GM10248 (cell line): ENCODE measurements at places on chromosomes 7 and 10.
A peak's percentile ranks its signal among the peaks of the same experiment; 100 is the strongest.

GRCh38 chr10:79453392-79453791 is 8.0 kb upstream of the ZCCHC24 start:
- no peak for DNase-seq

- no peak for DNase-seq
Measured at GRCh38 chr10:24331457-24331856, 122.5 kb downstream of the KIAA1217 start.

DNA sequence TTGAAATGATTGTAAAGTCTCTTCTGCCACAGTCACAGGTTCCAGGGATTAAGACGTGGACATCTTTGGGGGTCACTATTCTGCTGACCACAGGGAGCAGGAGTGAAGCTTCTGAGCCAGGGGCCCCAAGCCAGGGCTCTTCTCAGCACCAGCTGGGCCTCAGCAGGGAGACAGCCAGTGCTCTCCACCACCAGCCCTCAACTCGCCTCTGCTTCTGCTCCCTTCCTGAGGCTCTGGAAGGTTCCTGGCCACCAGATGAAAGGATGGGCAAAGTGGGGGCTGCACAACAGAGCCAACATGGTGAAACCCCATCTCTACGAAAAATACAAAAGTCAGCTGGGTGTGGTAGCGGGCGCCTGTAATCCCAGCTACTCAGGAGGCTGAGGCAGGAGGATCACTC is 11.2 kb upstream of the CRYGN start:
- DNase-seq, result no peak

GRCh38 chr10:60209874-60210570 is 179.7 kb downstream of the ANK3 start:
- no peak for DNase-seq

DNA sequence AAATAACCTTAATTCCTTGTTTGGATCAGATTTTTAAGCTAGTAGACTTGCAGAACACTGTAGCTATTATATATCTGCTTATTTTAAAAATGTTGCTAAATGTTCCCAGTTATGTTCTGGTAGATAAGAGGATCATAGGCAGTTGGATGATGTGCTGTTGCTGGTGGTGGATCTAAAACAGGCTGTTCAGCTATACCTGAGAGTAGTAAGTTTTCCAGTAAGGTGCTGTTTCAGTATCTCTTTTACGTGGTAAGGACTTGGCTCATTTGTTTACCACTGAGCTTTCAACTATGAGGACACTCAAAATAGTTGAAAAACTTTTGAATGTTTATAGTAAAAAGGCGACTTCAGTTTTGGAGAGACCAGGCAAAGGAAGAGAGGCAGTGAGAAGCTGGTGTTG is 180.9 kb downstream of the CDK14 start:
- DNase-seq, result peak; percentile 38

DNA sequence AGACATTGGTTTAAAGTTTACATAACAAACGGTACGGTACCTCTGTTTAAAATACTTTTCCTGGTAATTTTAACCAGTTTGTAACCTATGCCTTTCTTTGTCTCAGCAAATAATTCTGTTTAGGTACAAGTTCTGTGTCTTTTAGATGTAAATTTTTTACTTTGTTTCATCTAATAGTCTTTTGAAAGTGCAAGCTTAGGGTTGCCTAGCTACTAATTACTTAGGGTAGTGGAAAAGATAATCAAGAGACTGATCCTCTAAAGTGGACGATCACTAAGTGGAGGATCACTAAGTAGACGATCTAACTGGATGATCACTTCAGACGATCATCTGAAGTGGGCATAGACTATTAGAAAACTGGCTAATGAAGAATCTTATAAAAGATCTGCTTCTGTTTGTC is 16.1 kb upstream of the FKBP9 start:
- no peak for DNase-seq

DNA sequence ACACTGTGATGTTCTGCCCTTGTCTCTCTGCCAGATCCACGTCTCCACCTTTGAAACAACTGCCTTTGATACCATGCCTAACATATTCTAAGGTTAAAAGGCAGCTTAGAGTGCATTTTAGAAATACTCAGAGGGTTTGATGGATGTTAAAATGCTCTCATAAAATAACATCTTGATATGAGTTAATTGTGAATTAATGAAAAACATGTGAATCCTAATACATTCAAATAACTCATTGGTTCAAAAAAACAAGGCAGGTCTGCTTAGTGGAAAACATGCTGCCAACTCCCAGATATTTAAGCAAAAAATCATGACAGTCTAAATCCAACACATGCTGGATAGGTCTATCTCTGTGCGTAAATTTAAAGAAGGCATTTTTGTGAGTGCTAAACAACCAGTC is 291.8 kb downstream of the AHR start:
- no peak for DNase-seq

DNA sequence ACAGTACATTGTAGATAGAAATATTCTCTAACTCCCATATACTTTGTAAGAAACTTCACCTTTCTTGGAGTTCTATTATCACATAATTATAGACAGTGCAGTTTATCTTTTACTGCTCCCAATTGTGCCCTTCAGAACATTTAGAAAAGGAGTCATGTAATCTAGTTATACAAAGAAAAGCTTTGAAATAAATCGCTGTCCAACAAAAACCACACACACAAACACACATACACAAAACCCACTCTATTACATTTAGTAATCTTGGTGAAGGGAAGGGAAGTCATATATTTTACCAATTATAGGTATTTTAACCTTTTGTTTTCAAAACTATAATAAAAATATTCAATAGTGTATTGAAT is 26.9 kb downstream of the ARL4A start:
- no peak for DNase-seq

DNA sequence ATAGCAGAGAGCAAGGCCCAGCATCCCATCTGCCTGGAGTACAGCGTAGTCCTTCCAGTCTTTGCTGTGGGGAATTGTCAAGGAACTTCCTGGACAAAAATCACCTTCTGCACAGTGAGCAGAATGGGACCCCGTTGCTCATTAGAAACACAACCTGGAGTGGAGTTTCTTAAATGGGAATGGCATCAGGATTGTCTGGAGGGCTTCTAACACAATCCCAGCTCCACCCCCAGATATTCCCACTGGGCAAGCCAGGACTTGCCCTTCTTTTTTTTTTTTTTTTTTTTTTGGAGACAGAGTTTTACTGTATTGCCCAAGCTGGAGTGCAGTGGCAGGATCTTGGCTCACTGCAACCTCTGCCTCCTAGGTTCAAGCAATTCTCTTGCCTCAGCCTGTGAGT is 356.4 kb downstream of the GALNT17 start:
- no peak for DNase-seq

DNA sequence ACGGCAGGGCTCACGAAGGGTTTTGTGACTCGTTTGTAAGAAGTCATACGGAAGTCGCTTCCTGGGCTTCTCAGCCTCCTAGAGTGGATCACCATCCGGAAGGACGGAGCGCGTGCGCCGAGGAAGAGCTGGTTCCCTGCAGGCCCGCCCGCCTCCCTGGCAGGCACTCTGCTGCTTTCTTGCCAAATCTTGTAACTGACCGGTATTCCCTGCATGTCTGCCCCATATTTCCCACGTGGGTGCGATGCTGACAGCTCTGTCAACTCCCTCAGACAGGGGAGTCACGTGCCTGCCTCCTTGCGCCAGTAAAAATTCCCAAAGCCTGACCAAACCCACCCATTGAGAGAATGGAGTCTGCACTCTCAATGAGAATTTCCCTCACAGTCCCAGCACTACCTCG is 12.7 kb downstream of the SHH start:
- no peak for DNase-seq

- no peak for DNase-seq
Measured at GRCh38 chr7:149635561-149636329, 137.6 kb downstream of the ZNF467 start.

- no peak for DNase-seq
Measured at GRCh38 chr10:114663626-114664025, 5.6 kb upstream of the ABLIM1 start.

DNA sequence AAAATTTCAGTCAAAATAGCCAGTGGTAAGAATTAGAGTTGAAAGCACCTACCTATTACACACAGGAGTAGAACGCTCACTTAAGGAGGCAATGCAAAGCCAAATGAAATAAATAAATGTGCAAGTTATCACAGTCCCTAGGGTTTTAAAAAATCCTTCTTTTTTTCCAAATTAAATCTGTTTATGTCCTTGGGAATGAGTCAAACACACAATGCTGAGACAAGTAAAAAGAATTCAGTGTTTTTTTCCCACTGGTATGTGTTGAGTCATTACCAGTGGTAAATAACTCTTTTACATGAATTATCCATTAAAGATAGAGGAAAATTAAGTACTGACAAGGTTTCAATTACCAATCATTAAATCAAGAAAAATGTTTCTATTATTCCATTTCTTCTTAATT is 438.6 kb downstream of the TNS3 start:
- no peak for DNase-seq

GRCh38 chr10:1374511-1375345 is 318.5 kb downstream of the WDR37 start:
- DNase-seq, result no peak

DNA sequence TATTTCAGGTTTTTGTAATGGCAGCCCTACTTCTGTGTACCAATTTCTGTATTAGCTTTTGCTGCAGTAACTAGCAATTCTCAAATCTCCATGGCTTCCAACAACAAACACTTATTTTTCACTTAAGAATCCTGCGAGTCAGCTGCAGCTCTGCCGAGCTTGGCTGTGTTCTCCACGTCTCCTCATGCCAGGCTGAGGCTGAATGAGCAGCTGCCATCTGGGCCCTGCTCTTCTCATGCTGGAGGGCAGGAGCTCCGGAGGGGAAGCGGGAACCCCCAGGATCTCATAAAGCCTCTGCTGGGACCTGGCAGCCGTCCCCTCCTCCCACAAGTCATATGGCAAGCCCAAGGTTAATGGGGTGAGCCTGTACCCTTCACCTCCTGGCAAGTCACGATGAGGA is 591.1 kb downstream of the SDK1 start:
- no peak for DNase-seq

DNA sequence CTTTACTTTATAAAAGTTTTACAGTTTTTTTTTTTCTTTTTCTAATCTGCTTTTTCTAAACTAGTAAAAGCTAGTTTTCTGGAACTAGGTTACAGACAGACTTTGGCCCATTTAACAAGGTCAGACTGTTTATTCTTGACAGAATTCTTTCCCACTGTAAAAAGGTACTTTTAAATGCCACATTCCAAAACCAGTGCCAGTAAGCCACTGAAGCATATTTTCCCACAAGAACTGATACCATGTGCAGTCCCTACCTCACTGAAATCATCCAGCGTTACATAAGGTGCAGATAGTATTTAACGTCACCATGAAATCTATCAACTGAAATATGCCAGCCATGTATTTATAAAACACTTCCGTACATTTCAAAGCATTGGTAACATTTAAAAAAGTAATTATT is 121.6 kb downstream of the CDK6 start:
- no peak for DNase-seq

DNA sequence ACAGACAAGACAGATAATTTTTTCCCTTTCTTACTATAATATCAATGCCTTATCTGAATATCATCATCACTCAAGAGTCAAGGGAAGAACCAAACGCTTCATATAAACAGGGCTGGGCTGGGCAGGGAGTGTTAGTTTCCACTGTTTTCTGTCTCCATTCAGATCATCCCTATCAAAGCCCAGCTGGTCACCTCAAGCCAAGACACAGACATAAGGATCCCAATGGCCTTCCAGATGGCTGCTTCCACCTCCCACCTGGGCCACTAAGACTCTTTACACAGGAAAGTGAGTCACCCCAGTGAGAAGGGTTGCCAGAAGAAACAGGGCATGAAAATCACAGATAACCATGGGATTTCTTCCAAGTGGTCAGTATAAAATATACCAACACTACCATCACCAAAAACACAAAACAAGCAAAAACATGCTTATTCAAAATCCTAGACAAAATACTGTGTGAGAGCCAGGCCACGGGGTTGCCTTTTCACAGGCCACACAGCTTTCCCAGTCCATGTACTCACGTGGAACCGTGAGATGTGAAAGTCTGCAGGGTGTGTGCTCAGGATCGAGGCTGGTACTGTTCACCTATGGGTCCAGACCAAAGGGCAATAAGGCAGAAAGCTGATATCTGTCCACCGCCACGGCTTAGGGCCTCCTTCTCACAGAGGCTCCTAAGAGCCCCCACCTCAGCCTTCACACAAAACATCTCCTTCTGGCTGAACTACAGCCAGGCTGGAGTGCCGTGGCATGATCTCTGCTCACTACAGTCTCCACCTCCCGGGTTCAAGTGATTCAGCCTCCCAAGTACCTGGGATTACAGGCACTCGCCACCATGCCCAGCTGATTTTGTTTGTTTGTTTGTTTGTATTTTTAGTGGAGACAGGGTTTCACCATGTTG is 5.7 kb downstream of the PRSS1 start:
- DNase-seq, result no peak

DNA sequence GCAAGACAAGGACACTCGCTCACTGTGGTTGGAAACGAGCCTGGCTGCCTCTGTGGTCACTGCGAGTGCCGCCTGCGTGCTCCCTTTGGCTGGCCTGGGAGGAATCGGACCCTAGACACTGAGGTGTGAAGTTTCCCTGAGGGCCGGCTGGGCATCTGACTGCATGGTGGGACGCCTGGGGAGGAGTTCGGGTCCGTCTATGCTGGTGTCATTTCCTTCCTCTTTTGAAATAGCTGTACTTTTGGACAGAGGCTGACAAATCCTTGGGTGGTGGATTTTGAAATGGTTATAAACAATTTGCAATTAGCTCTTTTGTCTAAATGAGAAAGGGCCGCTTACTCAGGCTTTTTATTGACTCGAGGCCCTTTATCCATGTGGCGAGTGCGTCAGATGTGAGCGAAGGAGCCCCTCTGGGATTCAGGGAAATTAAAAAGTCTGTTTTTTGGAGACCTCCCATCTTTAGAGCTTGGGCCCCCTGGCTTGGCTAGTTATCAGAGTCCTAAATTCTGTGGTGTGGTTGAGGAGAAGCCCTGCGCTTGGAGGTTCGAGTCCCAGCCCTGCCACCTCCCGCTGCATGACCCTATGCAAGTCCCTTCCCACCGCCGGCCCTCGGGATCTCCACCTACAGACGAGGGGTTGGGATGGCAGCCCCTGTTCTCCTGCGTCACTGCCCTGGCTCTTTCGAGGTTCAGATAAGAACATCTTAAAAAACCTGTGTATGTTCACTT is 147.1 kb downstream of the RGS10 start:
- peak; percentile 67 for DNase-seq

DNA sequence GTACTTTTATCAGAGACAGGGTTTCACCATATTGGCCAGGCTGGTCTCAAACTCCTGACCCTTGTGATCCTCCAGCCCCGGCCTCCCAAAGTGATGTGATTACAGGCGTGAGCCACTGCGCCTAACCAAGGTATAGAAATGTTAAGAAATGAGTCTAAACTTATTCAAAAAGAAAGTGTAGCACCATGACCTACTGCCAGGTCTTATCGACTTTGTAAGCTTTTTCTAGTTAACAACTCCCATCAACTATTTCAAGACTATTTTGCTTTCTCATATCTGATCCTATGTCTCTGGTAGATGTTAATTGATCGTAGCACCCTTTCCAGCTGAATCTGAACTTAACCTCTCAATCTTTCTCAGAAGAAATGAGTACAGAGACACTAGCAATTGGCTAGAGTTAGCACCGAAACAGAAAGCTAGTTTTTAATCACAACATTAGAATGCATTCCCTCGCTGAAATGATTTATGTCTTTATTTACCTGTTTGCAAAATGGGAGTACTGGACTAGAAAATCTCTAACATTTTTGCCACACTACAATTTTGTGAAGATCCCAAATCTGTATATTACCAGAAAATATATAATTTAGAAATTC is 114.0 kb upstream of the HGF start:
- peak; percentile 2 for DNase-seq

- DNase-seq, result peak; percentile 61
Measured at GRCh38 chr10:123007558-123008354, 839 bp downstream of the IKZF5 start.

- no peak for DNase-seq
Measured at GRCh38 chr10:48448796-48449195, 142.3 kb downstream of the MAPK8 start.

GRCh38 chr10:15541376-15541775 is 170.3 kb upstream of the FAM171A1 start:
- DNase-seq, result no peak
